ENCODE measurements at places on chromosomes 6 and 20.

DNA sequence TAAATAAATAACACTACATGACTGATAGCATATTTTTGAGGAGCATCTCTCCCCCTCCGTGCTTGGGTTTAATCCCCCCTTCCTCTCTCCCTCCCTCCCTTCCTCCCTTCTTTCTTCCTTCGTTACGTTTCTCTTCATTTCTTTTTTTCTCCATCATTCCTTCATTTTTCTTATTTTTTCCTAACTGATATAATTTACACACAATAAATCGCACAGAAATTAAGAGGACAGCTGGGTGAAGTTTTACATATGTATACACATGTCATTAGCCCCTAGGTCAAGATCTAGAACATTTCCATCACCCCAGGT is 51.4 kb upstream of the EZR start:
- DNase-seq: no peak

- DNase-seq: no peak
Measured at GRCh38 chr6:52543729-52544601, 32.9 kb downstream of the TRAM2 start.

- DNase-seq: no peak
Measured at GRCh38 chr20:17276101-17276500, 49.3 kb downstream of the PCSK2 start.

- no peak for DNase-seq
Measured at GRCh38 chr6:6875818-6876470, 231.8 kb upstream of the RREB1 start.

DNA sequence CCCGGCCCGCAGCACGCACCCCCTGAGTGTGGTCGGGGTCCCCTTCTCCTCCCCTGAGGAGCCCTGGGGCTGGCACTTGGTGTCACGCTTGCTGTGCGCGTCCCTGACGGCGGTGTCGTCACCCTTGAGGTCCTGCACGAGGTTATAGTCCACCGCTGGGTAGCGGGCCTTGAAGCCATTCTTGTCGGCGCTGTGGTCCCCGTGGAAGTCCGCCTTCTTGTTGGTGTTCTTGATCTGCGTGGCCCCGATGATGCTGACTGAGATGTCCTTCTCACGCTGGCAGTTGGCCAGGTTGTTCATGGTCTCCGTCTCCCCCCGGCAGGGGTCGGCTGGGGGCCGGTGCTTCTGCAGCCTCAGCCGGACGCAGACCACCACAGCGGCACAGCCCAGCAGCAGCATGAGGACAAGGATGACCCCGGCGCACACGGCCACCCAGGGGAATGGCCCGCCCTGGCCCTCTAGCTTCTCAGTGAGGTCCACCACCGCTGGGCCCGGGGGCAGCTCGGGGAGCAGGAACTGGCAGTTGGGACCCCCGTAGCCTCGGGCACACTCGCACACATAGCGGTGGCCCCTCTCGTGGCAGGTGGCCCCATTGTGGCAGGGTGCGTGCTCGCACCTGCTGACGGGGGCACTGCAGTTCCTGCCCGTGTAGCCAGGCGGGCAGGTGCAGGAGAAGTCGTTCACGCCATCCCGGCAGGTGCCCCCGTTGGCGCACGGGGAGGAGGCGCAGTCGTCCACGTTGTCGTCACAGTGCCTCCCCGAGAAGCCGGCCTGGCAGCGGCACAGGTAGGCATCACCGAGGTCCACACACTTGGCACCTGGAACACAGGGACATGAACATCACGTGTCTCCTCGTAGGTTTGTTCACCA is 7.4 kb downstream of the DLL1 start:
- no peak for DNase-seq

GRCh38 chr6:157906537-157907061 is 75.1 kb upstream of the SYNJ2 start:
- no peak for DNase-seq

- no peak for DNase-seq
Measured at GRCh38 chr6:44651604-44652003, 264.1 kb downstream of the CDC5L start.

DNA sequence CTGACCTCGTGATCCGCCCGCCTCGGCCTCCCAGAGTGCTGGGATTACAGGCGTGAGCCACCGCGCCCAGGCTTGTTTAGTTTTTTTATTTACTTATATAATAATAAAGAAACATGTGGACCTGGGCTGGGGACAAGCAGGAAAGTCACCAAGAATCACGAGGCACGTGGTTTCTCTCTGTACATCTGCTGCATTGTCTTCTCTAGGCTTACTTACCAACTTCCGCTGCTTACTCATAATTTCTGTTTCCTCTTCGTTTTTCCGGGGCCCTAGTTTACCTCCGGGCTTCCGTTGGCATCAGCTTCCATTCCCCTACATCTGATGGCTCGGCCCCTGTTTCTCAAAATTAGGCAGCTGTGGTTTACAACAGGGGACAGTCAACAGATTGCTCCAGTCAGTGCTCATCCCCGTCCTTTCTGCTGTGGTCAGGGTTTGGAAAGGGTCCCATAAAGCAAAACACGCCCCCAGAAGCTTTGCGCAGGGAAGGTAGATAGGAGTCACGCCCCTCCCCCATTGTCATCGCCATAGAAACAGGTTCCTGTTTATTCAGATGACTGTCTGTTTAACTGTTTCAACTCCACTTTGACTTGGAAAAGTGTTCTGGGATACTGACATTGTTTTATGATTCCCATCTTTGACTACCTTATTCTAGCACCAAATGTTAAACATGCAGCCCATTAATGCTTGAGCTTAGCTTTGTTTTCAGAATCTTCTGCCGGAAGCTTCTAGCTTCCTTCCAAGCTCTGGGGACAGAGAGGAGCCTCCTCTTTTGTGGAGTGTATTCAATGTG is 31.9 kb upstream of the TXLNB start:
- peak; percentile 92 for DNase-seq

DNA sequence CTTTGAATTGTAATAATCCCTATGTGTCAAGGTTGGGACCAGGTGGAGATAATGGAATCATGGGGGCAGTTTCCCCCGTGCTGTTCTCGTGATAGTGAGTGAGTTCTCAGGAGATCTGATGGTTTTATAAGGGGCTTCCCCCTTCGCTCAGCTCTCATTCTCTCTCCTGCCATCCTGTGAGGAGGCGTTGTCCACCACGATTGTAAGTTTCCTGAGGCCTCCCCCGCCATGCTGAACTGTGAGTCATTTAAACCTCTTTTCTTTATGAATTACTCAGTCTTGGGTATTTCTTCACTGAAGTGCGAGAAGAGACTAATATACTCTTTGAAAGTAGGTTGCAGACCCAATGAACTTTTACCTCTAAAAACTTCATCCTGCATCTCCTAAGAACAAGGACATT is 39.2 kb upstream of the KCNG1 start:
- peak; percentile 63 for DNase-seq

DNA sequence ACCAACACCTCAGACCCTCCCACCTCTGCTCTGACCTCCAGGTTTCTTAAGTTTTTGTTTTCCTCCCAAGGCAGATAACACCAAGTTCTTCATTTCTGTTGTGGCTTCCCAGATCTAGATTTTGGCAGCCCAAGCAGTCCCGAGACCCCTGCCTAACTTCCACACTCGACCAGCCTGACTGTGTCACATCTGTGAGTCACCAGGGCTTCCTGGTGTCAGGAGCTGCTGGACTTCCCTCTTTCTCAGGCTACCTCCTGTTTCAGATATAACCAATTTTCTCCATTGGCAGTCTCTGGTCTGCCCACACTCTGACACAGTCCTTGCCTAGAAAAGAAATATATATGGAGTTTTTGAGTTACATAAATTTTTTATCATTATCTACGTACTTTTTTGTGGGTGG is 46.1 kb upstream of the CCN6 start:
- DNase-seq: no peak

GRCh38 chr6:166601956-166602355 is 15.5 kb upstream of the RAMACL start:
- DNase-seq: no peak

- DNase-seq: peak; percentile 84
Measured at GRCh38 chr6:13355043-13355945, 27.0 kb upstream of the TBC1D7 start.

GRCh38 chr6:32369660-32370059 is 2.0 kb downstream of the TSBP1 start:
- no peak for DNase-seq

GRCh38 chr20:60430516-60431001 is 472.3 kb downstream of the CDH26 start:
- peak; percentile 33 for DNase-seq

DNA sequence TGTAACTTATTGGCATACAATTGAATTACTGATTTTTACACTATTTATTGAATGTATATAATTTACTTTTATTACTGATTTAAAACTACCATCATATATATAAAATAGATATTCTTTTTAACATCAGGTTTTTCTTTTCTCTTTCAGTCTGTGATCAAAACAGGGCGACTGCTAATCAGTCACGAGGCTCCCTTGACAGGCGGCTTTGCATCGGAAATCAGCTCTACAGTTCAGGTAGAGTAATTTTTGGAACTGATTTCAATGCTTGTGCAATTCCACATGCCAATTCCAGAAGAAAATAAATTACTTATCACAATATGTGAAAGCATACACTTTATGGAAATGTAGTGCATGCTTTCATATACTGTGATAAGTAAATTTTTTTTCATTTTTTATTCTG is 166.5 kb downstream of the BCKDHB start:
- DNase-seq: no peak

DNA sequence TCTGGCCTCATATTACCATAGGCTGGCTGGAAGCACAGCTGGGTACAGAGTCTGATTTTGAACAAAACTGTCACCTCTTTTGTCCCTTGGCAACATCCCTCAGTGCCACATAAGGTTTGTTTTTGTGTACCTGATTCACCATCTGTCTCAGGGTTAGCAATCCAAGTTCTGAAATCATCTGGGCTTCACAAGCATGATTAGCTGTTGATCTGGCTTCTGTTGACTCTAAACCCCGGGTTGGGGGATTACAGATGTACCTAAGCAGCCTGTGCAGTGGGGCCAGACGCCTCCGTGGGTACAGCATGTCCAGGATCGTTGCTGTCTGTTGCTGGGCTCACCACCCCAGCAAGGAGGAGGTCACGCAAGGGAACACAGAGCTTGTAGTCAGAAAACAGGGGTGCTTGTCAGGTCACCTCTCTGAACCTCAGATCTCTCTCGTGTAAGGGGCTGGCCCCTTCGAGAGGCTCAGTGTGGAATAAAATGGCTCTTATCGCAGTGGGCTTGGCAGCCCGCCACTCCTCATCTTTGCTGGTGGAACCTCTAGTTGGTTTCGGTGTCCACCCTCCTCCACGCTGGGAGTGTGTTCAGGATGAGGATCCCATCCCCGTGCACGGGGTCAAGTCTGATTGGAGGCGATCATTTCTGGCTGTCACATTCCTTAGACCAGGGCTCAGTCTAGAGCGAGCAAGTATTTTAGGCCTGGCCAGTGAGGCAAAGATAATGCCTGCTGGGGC is 39.2 kb upstream of the ZNF831 start:
- no peak for DNase-seq

- no peak for DNase-seq
Measured at GRCh38 chr20:37723668-37724067, 29.8 kb downstream of the CTNNBL1 start.

GRCh38 chr20:4041748-4042411 is 26.5 kb upstream of the RNF24 start:
- no peak for DNase-seq

GRCh38 chr20:4091490-4092479 is 76.4 kb upstream of the RNF24 start:
- DNase-seq: peak; percentile 87

DNA sequence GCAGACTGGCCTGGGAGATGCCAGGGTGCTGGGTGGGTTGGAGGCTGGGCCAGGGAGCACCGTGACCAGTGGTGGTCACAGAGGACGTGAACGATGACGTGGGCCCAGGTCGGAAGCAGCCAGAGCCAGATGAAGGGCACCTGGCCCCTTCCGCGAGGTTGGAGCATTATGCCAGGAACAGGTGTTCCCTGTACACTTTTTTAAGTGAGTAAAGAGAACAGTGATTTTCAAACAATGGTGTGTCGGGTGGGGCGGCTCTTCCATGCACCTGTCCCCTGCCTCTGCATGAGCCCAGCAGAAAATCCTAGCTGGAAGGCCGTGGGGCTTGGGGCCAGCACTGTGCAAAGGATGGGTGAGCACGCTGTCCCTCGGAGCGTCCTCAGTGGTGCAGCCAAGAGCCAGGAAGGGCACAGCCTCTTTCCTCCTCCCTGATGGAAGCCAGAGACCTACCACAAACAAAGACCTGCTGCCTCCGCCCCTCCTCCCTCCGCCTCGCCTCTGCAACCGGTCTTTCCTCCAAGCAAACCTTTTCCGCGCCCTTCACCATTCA is 350.5 kb downstream of the ZFAND3 start:
- DNase-seq: no peak

DNA sequence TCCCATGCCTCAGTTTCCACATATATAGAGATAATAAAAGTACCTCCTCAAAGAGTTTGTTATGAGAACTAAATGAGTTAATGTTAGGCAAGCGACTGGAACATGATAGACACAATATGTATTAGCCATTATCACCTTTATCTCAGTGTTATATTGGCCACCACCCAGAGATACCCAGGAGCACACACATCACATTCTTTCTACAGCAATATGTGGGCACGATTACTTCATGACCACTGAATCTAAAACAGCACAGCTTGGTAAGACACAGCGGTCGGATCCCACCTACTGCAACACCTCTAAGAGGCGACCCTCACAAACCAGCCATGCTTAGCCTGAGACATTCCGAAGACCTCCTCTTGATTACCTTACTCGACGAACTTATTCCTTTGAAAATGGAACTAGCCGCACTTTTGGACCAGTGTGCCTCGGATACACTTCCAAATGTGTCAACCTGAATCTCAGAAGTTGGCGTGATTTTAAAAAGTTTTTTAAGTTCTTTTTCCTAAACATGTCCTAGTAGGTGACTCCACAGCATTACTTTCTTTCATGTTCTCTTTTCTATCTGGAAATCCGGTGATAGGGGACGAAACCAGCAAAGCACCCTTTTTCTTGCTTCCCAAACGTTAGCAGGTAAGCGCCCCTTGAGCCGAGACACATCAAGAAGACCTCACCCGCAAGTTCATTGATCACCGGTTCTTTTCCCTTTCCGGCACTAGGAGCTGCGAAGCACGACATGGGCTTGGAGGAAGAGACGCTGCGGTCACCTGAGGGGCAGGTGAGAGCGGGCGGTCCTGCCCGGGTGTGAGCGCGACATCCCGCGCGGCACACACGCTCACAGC is 923 bp downstream of the GMDS start:
- DNase-seq: no peak

DNA sequence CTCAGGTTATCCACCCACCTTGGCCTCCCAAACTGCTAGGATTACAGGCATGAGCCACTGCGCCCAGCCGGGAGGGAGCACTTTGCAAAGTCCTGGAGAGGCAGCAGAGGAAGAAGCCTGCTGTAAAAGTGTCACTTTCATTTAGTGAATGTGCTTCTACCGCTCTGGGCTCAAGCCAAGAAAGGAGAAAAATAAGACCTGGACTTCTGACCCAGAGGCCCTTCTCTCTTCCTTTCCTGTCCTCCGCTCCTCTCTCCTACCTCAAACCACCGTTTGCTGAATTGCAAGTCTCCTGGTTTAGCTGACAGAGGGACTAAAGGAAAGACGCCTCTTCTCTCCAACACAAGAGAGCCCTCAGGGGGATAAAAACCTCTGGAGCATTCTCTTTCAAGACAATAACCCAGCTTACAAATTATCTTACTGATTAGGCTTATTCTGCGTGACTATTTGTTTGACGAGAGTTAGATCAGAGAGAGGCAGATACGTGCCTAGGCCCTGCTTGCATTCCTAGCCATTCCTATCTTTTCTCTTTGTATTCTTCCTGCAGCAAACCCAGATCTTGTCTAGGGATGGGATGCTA is 84.2 kb upstream of the SLC22A23 start:
- no peak for DNase-seq

GRCh38 chr6:8237668-8238067 is 135.3 kb upstream of the EEF1E1 start:
- DNase-seq: no peak

- DNase-seq: no peak
Measured at GRCh38 chr6:44301106-44301505, 12.0 kb downstream of the AARS2 start.

- DNase-seq: no peak
Measured at GRCh38 chr6:41071501-41071922, 644 bp downstream of the OARD1 start.

All from activated CD4-positive, alpha-beta T cell treated with anti-CD3 and anti-CD28 coated beads, Interleukin-2, amount 10 ng/mL, durations not matched to agents 24 days and 14 days (primary cell).